DMS79 (cell line): ENCODE measurements at places on chromosomes 5 and 9.

DNA sequence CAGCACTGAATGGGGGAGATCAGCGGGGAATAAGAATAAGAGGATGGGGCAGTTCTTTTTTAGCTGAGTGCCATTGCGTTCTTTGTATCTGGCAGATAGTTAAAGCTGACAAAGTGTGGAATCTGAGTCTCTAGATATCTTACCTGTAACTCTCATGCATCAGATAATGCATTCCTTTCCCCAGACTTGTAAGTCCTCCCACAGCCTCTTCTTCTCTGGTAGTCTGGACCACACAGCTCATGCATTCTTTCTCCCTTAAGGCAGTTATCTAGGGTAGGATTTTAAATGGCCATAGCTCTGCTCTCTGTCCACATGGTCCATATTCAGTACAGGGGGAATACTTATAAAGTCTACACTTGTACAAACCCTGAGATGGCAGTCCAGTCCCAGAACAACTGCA, 54.0 kb upstream of the FGF10 start:
- no peak for DNase-seq

GRCh38 chr5:123035360-123035917, 1.1 kb downstream of the PPIC start:
- no peak for DNase-seq

- DNase-seq, result no peak
Observed at GRCh38 chr5:168531987-168532864, 3.1 kb downstream of the FBLL1 start.

GRCh38 chr9:72424131-72424530, 59.1 kb upstream of the ZFAND5 start:
- DNase-seq, result no peak

- DNase-seq, result no peak
Observed at GRCh38 chr5:116750631-116751580, 176.3 kb upstream of the SEMA6A start.

GRCh38 chr9:92353051-92353450, 27.3 kb downstream of the CENPP start:
- DNase-seq, result no peak

DNA sequence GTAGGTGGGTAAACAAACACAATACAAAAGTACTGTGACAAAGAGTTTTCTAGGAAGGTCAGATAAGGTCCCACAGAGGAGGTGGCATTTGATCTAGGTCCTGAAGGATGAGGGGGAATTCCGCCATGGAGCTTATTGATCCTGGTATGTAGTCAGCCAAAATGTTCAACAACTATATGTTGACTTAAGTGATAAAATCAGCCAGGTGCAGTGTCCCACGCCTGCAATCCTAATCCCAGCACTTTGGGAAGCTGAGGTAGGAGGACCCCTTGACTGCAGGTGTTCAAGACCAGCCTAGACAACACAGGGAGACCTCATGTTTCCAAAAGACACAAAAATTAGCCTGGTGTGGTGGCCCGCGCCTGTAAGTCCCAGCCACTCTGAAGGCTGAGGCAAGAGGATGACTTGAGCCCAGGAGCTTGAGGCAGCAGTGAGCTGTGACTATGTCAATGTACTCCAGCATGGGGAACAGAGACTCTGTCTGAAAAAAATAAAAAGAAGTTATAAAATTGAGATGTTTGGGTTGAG, 46.4 kb upstream of the PLIN2 start:
- DNase-seq, result peak; percentile 49

- no peak for DNase-seq
Observed at GRCh38 chr5:177393206-177393765, 7.2 kb downstream of the PFN3 start.

DNA sequence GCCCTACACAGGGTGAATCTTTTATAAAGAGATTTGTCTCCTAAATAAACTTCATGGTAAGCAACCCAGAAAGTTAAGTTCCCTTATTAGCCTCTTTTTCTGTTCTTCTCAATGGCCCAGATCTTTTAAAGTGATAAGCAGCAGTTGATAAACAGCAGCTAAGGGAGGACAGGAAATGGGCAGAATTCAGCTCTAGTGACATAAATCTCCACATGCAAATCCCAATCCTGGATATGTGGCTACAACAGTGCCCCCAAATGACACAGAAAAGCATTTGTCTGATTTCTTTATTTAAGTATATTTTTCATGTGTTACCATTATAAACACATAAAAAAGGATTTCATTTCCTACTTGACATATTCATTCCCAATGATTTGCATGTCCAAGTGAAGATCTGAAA, 199.0 kb downstream of the DTWD2 start:
- DNase-seq, result no peak

- DNase-seq, result no peak
Observed at GRCh38 chr5:31317665-31318064, 124.2 kb downstream of the CDH6 start.

GRCh38 chr5:111755345-111755941, 1.6 kb downstream of the NREP start:
- no peak for DNase-seq

GRCh38 chr5:143117821-143118220, 285.7 kb downstream of the NR3C1 start:
- no peak for DNase-seq

- no peak for DNase-seq
Observed at GRCh38 chr5:154753792-154754191, 1.4 kb upstream of the LARP1 start.

GRCh38 chr5:95927927-95928723, 33.5 kb downstream of the ELL2 start:
- DNase-seq, result no peak

GRCh38 chr9:68841276-68842052, 136.4 kb downstream of the PIP5K1B start:
- DNase-seq, result no peak

DNA sequence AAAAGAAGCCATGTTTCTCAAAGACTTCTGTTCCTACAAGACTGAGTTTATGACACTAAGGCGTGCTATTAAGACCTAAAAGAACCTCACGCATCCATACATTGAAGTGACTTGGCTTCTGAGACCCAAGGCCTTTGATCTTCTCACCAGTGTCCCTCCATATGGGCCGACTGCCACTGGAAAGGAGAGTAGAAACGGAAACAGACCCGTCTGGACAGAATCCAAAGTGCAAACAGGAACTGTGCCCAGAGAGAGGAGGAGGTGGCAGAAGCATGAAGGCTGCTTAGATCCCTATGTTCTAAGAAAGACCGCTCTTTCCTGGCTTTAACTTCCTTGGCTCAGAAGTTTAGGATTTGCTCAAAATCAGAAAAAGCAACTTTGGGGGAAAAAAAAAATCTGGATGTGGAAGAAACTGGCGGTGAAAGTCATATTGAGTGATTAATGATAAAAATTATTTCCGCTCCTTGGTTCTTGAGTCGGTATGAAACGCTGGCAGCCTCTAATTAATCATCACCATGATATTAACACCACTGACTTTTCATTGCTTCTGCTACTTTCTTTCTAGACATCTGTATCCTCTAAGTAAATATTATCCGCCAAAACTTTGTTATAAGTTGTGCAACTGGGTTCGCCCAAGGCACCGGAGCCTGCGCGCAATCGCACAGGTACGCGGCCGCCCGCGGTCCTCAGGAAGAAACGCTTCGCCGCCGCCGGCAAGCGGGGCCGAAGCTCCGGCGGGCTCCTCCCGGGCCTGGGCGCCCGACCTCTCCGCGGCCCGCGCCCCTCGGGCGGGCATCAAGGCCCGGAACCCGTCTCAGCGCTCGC, 726 bp downstream of the DAP start:
- DNase-seq, result no peak

GRCh38 chr5:102049517-102049916, 246.6 kb downstream of the SLCO4C1 start:
- DNase-seq, result no peak

DNA sequence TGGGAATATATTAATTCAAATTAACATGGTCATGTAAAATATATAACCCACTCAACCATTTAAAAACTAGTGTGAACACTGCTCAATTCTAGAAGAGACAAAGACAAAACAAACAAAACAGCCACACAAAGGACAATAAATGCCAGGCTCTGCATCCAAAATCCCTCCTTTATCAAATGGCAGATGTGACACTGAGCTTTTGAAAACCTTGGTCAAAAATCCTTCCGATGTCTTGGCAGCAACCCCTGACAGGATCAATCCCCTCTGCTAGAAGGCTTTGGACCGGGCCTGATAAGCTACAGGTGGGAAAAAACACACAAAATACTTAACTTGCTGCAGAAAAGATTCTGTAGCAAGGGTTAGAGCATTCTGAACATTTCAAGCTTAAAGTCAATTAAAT, 61.5 kb downstream of the ZFR start:
- DNase-seq, result no peak

- no peak for DNase-seq
Observed at GRCh38 chr5:136132087-136132486, 558 bp upstream of the SMAD5 start.

- DNase-seq, result no peak
Observed at GRCh38 chr9:86756576-86757381, 190.5 kb downstream of the GAS1 start.

- no peak for DNase-seq
Observed at GRCh38 chr5:181204113-181204825, 727 bp downstream of the TRIM7 start.

DNA sequence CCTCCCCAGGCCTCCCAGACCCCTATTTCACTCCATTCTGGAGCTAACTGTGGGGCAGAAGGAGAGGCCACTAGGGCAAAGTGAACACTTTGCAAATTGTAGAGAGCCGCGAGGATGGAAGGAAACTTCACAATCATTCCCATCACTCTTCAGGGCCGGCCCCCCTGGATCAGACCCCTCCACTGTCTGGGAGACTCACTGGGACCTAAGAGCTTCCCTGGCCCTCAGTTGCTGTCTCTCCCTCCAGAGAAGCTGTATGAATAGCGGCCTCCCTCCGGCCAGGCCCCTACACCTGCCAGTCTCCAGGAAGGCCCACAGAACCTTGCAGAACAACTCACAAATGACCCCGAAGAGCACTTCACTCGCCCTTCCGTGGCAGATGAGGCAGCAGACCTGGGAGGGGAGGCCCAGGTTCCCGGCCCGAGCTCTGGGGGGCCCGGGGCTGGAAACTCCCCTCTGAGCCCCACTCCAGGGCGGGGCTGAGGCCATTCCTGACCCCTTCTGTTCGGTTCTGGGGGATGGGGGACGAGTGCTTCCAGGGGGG, 141.9 kb upstream of the IER5L start:
- peak; percentile 58 for DNase-seq

- DNase-seq, result no peak
Observed at GRCh38 chr5:133247881-133248624, 196.2 kb downstream of the HSPA4 start.

GRCh38 chr5:135973323-135974020, 18.7 kb upstream of the LECT2 start:
- DNase-seq, result no peak

DNA sequence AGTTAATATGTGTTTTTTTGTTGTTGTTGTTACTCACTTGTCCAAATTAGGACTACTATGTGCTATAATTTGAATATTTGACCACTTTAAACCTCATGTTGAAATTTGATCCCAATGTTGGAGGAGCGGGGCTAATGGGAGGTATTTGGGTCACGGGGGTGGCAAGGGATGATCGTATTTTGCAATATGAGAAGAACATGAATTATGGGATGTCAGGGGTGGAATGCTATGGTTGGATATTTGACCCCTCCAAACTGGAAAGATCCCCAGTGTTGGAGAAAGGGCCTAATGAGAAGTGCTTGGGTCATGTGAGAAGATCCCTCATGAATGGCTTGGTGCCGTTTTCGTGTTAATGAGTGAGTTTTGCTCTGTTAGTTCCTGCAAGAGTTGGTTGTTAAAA, 119.8 kb downstream of the NUDT12 start:
- no peak for DNase-seq

DNA sequence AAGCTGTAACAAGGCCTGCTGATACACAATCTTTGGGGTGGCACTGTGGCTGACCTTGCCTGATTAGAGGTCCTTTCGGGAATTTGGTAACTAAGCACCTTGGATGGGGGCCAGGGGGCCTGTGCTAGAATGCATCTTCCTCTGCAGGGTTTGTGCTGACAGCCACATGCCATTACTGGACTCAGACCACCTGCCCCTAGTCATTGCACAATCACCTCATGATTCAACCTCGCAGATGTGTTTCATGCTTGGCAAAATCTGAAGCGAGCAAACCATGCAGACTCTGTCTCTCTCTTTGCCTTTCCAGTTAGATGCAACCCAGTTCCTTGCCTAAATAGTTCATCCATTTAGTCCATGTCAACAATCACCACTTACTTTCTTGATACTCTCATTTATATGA, 96.5 kb upstream of the ERCC6L2 start:
- DNase-seq, result no peak

DNA sequence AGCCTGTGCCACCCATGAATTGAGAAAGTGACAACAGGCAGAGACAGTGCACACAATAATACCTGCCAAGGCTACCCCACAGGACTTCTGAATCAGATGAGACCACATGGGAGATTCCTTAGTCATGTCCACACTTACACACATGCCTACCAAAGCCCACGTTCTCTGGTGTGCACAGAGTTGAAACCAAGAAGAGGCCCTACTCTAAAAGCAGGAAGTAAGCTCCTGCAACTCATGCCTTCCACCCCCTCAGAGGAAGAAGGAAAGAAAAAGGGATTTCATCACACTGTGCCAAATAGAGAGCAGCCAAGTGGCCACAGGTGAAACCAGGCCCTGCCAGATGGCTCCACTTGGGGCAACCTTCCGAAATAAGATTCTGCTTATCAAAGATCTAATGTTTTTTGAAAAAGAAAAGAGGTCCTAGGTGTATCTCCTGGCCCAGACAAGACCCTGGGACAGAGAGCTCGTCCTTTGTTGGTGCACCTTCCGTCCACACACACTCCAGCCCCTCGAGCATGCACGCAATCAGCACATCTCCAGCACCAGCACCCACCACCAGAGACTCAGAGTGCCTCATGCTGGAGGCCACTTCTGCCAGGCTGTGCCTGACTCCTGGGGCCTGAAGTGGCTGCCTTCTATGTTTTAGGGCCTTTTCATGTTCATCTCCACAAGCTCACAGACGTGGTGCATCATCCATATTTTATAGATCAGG, 114.6 kb upstream of the SPOCK1 start:
- DNase-seq, result no peak

- DNase-seq, result no peak
Observed at GRCh38 chr9:90458485-90458884, 184.1 kb downstream of the DIRAS2 start.

GRCh38 chr5:115402822-115403577, 106.5 kb upstream of the CCDC112 start:
- DNase-seq, result no peak

DNA sequence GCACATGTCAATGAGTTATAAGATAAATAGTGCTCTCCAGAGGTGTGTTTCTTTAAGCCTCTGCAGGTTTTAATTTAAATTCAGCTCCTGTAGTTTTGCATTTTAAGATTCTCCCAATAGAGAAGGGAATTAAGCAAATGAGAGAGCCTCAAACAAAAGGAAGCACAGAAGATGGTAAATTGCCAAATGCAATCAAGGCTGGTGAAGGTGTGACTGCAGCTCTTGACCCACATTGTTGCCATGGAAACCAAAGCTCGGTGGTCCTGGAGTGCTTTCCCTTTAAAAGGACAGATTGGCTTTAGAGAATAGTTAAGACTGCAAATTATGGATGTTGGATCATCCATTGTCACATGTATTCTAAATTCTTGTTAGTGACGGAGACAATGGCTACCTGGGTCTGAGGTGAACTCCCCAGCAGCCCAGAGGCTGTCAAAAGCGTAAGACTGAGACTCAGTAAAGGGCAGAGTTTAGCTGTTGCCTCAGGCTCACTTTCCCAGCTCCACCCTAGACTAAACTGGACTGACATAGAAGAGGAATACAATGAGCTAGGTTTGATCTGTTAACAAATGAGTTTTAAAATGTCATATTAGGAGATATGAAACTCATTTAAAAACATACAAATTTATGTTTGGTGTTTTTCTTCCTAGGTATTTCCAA, 12.3 kb downstream of the GAPT start:
- no peak for DNase-seq
